ENCODE measurements at places on chromosomes 1 and 21.

GRCh38 chr1:113983391-113983790 lies 4.1 kb downstream of the OLFML3 start:
- no peak for DNase-seq

DNA sequence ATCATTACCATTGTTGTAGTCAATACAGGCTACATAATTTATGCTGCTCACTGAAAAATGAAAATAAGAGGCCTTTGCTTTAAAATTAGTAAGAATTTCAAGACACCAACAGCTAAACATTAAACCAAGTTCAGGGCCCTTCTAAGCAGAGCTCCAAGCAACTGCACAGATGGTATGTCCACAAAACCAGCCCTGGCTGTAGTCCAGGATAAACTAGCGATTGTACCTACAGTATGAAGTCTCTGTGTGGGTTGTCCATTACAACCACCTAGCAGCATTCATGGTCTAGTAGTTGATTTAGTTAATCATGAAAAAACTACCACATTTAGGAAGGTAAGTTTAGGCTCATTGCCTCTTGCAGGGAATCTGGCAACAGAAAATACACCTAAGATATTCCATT lies 35.3 kb downstream of the CLCA4 start:
- no peak for DNase-seq

- DNase-seq: peak; percentile 13
Observed at GRCh38 chr1:11920239-11920903, 5.9 kb downstream of the KIAA2013 start.

DNA sequence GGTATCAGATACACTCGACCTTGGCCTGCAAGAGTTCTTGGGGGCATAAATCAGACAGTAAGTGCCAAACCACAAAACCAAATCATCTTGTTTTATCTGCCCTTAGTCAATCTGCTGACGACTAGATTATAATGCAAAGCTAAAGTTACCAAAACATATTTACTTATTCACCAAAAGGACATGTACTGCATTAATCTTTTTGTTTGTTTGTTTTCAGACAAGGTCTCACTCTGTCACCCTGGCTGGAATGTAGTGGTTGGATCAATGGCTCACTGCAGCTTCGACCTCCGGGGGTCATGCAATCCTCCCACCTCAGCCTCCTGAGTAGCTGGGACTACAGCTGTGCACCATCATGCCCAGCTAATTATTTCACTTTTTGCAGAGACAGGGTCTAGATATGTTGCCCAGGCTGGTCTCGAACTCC lies 114.7 kb downstream of the APP start:
- no peak for DNase-seq

DNA sequence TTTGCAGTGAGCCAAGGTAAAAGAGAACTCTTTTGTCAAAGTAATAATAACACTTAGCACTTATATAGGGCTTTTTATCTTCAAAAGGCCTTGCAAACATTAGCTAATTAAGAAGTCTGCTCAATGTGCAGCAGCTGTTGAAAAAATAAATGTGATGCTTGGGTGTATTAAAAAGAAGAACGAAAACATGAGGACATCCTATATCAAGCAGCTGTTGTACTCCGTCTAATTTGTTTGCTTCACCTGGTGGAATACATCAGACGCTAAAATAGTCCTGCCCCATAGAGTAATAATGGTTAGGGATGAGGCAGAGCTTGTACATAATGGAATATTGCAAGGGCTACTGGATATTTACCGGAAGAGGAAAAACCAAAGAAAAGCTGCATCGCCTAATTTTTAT lies 299.5 kb downstream of the ST6GALNAC3 start:
- DNase-seq: no peak

DNA sequence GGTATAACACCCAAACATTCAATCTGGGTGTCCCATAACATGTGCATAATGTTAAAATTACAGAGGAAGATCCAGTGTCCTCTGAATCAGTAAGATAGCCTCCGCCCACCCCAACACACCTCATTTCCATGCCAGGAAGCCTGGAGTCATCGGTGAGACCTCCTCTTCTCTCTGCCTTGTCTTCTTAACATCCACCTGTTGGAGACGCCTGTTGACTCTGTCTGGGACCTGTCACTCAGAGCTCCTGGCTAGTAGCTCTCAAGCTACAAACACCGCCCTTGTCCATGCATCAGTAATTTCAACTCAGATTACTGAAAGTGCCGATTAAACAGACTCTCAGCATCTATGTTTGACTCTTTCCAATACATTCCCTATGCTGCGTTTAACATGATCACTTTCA lies 27.4 kb downstream of the KCNJ15 start:
- DNase-seq: no peak

DNA sequence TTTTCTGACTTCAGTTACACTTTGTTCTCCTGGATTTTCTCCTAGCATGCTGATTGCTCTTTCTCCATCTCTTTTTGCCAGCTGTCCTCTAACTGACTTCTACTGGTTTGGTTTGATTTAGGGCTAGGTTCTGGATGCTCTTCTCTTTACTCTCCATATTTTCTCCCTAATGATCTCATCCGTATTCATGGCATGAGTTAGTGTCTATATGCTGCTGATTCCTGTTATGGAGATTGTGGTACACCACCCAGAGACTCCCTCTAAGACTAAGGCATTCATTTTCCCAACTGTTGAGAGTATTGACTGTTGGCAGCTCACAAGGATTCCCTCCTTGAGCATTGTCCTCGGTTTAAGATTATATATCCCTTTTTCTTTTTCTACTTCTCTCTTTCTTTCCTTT lies 28.9 kb downstream of the S1PR1 start:
- DNase-seq: no peak

DNA sequence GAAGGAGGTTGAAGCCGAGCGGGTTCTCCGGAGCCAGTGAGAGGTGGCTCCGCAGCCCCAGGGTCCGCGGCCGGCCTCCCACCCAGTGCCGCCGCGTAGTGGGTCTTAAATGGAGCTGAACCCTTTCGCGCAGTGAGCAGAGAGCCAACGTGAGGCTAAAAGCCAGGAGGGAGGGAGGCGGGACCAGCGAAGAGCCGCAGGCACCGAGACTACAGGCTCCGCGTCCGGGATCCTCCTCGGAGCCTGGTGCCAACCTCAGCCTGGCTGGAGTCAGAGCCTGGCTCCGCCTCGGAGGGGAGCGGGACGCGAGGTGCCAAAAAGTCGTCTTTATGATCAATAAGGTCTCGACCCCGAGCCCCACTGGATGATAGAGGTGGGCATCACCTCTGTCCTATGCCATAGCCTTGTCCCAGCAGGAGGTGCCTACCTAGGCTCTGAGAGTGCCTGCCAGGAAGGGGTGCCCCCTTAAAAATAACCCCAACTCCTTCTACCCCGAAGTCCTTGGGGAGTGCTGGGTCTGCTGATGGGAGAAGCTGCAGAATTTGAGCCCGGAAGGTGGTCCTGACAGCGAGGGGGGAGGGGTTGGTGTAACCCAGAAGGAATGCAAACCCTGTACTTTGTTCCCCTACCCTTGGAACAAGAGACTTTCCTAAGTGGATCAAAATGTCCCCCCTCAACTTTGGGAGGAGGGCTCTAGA lies 1.6 kb downstream of the IGSF21 start:
- DNase-seq: no peak

DNA sequence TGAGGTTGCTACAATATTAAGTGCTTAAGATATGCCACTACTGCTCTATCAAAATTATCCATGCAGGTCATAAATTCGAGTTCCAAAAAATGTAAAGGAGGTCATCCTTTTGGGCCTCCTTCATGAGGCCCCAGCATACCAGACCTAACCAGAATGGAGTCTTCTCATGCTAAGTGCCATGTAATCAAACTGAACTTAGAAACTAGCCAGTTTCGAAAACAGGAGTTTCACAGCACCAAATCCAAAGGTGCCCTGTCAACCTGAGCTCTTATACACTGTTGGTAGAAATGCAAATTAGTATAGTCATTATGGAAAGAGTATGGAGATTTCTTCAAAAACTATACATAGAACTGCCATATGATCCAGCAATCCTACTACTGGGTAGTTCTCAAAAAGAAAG lies 320.5 kb downstream of the ST6GALNAC3 start:
- no peak for DNase-seq

- DNase-seq: no peak
Observed at GRCh38 chr1:112926858-112927257, 29.1 kb downstream of the SLC16A1 start.

DNA sequence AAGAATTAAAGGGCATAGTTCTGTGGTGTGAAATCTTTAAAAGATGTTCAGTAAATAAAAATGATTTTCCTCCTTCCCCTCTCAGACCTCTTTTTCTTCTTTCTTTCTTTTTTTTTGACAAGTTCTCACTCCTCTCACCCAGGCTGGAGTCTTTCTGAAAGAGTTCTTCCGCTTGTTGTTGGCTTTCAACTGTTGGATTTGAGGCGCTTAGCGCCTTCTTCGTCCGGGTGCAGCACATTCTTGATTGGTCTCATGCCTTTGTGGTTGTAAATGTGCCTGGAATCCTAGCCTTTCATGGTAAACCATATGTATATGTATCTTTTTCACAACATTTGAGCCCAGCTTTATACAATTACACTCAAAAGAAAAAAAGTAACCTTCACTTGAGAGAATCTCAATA lies 980 bp upstream of the METTL18 start:
- DNase-seq: no peak

GRCh38 chr1:202439308-202439707 lies 90.8 kb downstream of the PPP1R12B start:
- no peak for DNase-seq

- no peak for DNase-seq
Observed at GRCh38 chr1:23500466-23500865, 16.5 kb upstream of the ASAP3 start.

- DNase-seq: no peak
Observed at GRCh38 chr1:28537457-28538199, 15.3 kb upstream of the TRNAU1AP start.

- no peak for DNase-seq
Observed at GRCh38 chr1:155816351-155816750, 40.7 kb downstream of the GON4L start.

DNA sequence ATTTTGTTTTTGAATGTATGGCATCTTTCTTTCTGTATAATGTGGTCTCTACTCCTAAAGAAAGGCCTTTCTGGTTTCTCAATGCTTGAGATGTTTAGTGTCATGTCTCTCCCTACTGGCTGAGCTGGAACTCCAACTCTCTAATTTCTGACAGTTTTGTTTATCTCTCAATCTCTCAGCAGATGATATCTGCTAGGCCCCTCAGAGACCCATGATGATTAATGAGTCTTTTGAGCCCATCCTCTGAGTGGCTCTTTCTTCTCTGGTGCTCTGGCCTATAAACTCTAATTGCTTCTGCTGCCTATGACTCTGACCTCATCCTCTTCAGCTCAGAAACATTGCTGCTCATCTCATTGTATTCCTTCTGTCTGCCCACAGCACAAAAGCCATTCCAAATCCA lies 46.6 kb downstream of the CRB1 start:
- DNase-seq: no peak

DNA sequence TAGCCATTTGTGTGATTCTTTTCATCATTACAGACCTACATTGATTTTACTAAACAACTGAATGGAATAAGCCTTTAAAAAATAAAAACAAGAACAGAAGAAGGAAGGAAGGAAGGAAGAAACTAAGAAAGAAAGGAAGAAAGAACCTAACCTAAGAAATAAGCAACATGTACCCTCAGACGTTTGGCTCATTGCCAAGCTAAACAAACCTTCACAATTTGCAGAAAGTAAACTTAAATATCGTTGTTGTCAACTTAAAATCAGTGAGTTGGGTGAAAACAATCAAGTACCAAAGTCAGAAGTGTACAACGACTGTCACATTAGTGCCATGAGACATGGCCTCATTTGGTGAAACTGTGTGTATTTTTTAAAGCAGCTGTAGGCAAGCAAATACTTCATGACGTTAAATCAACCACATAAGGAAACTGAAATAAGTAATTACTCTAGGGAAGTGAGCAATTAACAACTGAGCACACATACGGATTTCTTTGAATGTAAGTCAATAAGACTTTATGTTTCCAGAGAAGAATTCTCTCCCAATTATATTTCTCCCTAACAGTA lies 313.1 kb upstream of the TMPRSS15 start:
- DNase-seq: no peak

- DNase-seq: peak; percentile 79
Observed at GRCh38 chr21:44924606-44925377, 4.1 kb upstream of the ITGB2 start.

GRCh38 chr21:26210614-26211013 lies 40.0 kb upstream of the APP start:
- DNase-seq: no peak

DNA sequence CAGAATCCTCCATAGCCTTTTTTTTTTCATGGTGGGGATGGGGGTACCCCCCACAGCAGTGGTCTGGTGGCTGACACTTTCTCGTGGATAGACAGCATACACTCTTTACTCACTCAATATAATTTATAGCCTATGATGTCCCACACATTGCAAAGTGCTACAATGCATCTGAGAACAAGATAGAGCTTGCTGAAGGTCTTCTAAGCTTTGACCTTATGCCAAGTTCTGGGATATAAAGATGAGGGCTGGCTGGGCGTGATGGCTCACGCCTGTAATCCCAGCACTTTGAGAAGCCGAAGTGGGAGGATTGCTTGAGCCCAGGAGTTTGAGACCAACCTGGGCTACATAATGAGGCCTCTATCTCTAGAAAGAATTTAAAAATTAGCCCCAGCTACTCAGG lies 78.0 kb downstream of the MPZL1 start:
- no peak for DNase-seq

- DNase-seq: no peak
Observed at GRCh38 chr21:25757531-25757930, 22.8 kb downstream of the GABPA start.

GRCh38 chr1:175317779-175318178 lies 125.2 kb upstream of the KIAA0040 start:
- peak; percentile 24 for DNase-seq

DNA sequence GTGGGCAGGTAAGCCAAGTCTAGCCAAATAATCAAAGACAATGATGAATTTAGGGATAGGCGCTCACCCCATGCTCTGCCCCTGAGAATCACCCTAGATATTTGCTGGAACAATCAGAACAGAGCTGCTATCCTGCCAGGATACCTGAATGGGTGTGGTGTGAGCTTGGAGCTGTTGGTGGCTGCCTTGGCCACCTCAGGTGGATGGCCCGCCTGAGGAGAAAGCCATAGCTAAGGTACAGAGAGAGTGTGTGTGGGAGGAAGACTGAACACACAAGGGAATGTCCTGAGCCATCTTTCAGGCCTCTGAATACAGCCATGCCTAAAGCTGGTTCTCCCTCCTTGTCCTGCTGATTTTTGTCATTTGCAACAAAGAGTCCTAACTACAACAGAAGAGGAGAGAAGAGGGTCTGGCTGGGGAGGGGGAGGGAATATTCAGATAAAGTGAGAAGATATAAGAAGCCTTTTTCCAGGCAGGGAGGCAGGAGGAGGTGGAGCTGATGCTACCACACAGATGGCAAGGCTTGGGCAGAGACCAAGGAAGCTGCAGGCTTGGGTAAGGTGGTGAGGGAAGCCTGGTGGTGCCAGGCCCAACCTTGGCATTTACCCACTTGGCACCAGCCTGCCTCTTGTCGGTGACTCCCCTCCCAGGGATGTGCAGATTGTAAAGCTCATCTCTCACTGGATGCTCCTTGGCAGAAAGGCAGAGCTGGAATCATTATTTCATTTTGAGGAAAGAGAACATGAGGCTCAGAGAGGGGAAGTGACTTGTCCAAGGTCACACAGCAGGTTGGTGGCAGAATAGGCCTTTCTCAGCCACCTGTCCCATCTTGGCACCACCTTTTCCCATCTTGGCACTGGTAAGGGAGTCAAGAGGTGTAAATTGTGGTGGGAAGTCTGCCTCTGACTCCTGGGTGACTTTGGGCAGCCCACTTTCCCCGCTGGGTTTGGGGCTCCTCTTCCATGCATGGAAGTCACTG lies 49.7 kb downstream of the NKAIN1 start:
- DNase-seq: no peak

All from inflammatory macrophage (primary cell).